ENCODE measurements at places on chromosomes 2 and 18.

GRCh38 chr18:3869848-3870247 lies 419.9 kb downstream of the TGIF1 start:
- peak; percentile 65 for DNase-seq

DNA sequence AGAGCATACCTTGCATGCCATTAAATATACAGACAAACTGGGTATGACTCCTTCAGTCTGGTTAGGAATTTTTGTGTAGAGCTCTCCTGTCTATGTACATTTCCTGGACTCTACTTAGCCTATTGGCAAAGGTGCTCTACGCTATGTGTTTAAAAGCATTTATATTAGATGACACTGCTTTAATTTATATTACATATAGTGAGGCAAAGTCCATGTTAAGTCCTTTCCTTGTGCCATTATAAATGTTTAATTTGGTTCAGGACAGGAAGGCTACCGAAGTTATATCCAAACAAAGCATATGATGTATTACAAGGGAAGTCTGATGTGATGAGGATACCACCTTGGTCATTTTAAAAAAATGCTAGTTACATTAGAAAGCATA lies 117.4 kb upstream of the RAB27B start:
- DNase-seq, result no peak

DNA sequence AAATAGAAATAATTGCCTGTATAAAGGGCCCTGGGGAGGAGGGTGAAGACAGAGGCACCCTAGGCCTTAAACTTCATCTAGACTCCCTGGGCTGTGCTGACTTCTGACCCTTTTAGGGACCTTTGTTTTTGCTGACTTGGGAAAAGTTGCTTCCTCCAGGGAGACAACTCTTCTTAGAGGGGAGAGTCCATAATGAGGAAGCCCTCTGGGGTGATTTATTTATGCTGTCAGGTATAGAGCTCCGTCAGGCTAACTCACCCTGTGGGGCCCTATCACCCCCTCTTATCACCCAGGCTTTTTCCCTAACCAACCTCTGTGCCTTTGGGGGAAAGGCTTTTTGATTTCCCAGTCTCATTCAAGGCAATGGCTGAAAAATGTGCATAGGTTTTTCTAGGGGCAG lies 8.1 kb downstream of the ONECUT2 start:
- DNase-seq, result no peak

DNA sequence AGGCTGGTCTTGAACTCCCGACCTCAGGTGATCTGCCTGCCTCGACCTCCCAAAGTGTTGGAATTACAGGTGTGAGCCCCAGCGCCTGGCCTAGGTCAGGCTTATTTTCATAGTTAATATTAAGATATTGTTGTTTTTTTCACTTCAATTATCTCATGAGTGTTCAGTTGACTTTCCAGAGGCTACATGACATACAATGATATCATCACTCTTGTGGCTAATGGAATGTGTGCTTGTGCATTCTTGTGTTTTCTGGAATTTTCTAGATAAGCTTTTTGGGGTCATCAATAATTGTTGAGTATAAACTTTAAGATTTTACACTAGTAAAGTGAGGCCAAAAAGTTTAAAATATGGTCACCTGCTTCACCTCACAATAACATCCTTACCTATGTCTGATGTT lies 180.9 kb downstream of the FIGN start:
- DNase-seq, result no peak

- peak; percentile 73 for DNase-seq
Observed at GRCh38 chr18:35376742-35377695, at the start of gene ZNF396. Gene ZNF396, minus strand, starts transcription at chr18:35377337. Its CDS starts 3,045 bp downstream, at chr18:35374292.
